ENCODE measurements at places on chromosomes 11 and 22.

DNA sequence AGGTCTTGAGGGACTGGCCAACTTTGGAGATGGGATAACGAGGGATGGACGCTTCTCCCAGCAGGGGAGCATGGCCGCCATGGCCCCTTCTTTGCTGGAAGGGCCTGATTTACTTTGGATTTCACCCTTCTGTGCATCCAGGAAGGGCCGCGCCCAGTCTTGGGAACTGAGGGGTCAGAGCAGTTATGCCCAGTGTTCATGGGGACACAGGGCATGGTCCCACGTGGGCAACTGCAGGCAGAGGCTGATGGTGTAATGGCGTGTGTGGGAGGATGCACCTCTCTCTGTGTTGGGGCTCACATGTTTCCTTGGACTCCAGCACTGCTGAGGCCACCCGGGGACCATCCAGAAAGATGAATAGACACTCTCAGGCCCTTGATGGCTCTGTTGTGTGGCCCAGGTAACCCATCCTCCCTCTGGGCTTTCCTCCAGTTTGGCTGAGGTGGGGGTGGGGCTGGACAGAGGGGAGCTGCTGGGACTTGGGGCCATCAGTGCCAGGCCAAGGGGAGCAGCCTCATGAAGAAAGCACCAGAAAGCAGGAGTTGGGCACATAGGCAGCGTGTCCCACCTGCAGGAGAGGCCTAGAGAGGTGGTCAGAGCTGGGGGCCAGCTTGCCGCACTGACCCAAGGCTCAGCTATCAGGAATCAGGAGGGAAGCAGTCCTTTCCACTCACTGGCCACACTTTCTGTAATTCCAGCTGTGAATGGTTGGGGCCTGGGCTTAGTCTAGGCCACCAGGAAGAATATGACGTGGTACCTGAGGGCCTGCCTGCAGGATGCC lies 1033.9 kb downstream of the TBC1D22A start:
- DNase-seq: no peak

GRCh38 chr11:60917267-60917666 lies 3.3 kb downstream of the TMEM109 start:
- no peak for DNase-seq

GRCh38 chr22:35021161-35021560 lies 44.8 kb upstream of the ISX start:
- no peak for DNase-seq

- DNase-seq: no peak
These were observed 39.0 kb upstream of the KIRREL3 start for GRCh38 chr11:127039591-127039990.

- DNase-seq: no peak
These were observed 22.7 kb downstream of the CACNA1I start for GRCh38 chr22:39593066-39593930.

DNA sequence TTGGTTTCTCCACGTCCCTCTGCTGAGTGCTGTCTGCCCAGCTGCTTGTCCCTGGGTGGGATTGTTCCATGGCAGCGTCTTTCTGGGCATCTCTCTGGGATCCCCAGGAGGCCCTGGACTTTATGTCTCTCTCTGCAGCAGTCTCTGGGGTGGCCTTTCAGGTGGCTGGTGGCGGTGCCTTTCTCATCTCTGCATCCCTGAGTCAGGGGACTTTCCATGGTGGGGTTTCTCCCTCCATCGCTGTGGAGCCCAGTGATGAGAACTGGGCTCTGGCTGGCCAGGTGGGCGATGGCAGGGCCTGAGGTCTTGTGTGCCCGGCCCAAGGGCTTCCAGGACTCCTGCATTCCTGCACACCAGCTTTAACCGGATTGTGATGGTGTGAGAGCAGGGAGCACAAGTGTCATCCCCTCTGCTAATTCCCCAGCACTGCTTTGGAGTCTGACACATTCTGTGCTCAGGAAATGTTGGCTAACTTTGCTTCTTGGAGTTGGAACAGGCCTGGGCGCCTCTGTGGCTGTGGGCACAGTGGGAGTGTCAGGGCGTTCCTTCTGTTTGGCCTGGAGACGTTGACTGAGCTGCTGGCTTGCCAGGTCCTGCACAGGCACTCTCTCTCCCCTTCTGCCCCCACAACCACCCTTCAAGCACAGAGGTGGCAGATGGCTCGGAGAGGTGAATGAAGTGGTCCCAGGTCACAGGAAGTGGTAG lies 27.9 kb downstream of the FAM83F start:
- DNase-seq: no peak

- DNase-seq: no peak
These were observed 6.0 kb upstream of the PAK1 start for GRCh38 chr11:77479746-77480352.

DNA sequence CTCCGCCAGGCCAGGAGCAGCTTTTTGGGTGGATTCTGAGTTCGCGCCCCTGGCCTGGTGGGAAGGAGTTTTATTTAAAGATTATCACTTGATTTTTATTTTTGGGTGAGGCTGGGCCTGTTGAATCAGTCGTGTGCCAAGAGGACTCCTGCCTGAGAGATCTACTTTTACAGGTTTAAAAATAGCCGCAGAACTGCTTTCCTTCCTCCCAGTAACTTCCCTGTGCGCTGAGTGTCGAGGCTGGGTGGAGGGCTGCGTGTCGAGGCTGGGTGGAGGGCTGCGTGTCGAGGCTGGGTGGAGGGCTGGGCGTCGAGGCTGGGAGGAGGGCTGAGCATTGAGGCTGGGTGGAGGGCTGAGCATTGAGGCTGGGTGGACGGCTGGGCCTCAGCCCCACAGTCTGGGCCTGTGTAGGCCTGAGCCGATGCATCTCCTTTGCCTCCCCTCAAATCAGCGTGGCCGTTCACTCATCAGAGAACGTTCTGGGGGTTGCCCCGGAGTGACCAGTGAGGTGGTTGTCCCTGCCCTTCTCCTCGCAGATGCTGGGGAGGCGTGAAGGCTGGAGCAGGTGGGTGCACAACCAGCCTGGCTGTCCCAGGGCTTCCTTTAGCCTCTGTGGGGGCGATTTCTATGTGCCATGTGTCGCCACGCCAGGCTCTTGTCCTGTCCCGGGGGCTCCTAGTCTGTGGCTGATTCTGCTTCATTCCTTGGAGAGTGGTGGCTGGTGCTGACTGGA lies 30.1 kb downstream of the GRAMD4 start:
- DNase-seq: no peak

GRCh38 chr11:10302744-10303557 lies 1.9 kb upstream of the ADM start:
- DNase-seq: peak; percentile 96

DNA sequence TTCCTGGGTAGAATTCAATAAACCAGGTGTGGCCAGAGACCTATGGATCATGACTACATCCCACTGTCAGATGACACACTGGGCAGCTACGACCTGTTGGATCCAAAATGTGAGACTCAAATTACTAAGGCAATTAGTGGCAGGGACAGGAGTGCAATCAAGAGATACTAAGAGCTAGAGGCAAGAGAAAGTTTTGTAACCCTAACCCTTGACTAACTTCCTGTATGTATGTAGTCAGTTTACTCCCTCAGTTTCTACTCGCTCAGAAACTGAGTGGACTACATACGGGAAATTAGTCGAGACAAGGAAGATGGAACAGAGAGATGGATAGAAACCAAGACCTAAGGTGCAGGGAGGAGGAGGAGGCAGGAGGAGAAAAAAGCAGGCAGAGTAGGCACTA lies 2.7 kb downstream of the CYB5R2 start:
- DNase-seq: no peak

- DNase-seq: no peak
These were observed 62.7 kb upstream of the AMOTL1 start for GRCh38 chr11:94705419-94705818.

GRCh38 chr11:96017856-96018255 lies 93.9 kb upstream of the MTMR2 start:
- DNase-seq: no peak

GRCh38 chr22:25281675-25282345 lies 62.4 kb downstream of the CRYBB2 start:
- DNase-seq: no peak

DNA sequence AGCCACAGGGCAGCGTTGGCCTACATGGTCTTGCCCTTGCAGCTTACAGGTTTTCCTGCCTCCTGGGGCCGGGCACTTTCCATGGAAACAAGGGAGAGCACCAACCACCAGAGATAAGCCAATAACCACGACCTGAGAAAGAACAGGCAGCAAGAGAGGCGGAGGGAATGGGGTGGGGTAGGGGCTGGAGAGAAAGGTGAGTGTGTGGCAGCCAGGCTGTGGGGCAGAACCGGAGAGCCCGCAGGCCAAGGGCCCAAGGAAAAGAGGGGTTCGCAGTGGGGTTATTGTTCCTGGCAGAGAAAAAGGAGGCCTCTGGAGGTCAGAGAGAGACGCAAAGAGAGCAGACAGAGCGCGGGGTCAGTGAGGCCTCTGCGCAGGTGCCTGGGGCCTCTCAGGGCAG lies 33.2 kb downstream of the LRRC74B start:
- DNase-seq: no peak

DNA sequence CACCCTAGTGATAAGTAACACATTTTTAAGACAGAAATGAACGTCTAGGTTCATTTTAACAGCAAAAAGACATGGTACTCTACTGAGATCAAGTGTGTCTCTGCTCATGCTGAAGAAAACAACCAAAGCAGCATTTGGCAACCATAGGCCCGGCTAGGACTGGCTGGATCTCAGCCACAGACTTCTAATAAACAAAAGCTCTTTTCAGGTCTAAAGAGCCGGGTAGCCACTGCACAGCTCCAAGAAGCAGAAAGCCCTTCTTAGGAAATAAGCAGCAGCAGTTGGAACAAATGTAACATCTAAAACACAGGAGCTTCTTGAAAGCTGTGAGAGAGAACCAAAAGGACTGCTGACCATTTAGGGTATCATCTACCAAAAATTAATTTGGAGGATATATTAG lies 37.6 kb downstream of the PITPNB start:
- no peak for DNase-seq

DNA sequence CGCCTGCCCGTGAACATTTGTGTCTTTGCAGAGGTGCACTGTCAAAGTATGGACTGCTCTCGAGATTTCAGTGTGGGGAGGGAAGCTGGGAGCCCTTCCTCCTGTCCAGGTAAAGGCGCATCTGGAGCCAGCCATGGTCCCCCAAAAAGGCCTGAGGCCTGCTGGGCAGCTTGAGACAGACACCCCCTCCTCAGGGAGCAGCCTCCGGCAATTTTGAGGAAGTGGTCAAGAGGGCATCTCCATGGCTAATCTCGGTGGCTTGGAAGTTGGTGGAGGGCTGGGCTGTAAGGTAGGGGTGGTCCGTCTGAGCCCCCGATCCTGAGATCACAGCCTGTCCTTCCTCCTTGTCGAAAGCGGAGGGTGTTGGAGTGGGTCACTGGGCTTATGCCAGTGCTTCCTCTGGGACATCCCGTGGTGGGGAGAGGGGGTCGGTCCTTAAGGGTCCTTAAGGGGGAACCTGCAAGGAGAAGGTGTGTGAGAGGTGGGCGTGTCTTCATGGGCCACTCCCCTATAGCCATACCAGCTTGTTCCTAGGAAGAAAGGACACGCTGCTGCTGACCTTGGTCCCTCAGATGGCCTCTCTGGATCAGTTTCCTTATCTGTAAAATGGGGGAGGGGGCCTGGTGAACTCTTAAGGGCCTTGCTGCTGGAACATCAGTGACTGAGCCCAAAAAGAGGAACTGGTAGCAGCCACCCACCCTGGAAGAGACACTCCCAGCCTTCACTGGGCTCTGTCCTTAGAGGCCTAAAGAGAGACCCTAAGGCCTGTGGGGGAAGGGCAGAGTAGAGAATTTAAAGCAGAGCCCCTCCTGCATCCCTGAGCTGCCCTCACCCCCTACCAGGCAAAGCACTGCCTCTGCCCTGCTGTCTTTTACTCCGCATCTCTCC lies 2.6 kb downstream of the KCNC1 start:
- peak; percentile 22 for DNase-seq

DNA sequence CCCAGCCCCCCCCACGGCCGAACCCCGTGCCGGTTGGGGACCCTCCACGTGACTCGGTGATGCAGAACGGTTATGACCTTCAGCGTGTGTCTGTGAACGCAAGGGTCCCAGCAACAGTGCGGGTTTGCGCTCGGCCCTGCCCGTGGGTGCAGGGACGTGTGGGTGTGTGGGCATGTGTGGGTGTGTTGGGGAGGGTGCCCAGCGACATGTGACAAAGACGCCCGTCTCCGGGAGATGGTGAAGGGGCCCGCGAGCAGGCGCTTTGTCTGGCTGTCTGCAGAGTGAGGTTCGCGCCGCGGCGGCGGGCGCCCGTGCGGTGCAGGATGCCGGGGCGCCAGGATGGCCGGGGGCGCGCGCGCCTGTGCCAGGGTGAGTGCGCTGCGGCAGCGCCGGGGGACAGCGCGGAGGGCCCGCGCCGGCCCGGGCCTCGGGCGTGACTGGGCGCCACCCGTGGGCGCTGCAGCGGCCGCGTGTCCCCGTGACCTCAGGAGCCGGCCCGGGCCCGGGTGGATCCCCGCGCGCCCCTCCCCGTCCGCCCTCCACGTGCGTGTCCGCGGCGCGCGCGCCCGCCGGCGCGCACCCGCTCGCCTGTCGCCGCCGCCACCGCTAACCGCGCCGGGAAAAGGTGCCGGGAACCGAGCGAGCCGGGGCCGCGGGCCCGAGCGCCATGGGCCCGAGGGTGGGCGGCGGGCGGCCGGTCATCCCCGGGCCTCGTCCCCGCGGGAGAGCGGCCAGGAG lies at the start of gene LRFN4:
Gene LRFN4, plus strand, starts transcription at position 569 of the 738 bp plus-strand sequence. CDS start 681 bp downstream, outside the sequence.
- DNase-seq: peak; percentile 84

DNA sequence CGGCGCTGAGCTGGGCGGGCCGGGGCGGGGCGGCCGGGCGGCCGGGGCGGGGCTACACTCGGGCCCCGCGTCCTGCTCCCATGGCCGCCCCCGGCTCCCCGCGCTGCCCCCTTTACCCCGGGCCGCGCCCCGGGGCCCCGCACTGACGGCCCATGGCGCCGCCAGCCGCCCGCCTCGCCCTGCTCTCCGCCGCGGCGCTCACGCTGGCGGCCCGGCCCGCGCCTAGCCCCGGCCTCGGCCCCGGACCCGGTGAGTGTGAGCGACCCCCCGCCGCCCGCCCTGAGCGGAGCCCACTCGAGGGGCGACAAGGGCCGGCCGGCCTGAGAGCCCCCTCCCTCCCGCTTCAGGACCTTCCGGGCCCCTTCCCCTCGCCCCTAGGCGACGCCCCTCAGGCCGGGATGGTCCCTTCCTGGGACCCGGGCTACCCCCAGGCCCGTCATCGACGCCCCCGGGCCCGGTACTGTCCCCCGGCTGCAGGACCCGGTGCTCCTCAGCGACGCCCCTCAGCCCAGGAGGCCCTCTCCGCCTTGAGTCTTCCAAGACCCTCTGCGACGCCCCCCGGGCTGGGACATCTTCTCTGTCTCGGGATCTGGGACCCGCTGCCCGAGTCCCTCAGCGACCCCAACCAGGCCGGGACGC lies at the start of gene KREMEN1:
Gene KREMEN1, plus strand, starts transcription at position 57 of the 639 bp plus-strand sequence. Its CDS starts 96 bp downstream, at position 153.
- DNase-seq: peak; percentile 69

- DNase-seq: no peak
These were observed 284.4 kb downstream of the LUZP2 start for GRCh38 chr11:24781288-24781687.

All from upper lobe of right lung (tissue), 1 donor.